ENCODE measurements at places on chromosomes 3 and 15.

GRCh38 chr15:80778964-80779657, at the start of gene CEMIP:
Gene CEMIP (plus strand): TSS chr15:80779370. CDS start chr15:80873880, 94,510 bp downstream.
- DNase-seq = peak; percentile 77

- DNase-seq = peak; percentile 54
Measured at GRCh38 chr15:78880242-78880533, 7.5 kb downstream of the MORF4L1 start.

GRCh38 chr3:167996514-167996913, 99.2 kb downstream of the GOLIM4 start:
- DNase-seq = no peak

DNA sequence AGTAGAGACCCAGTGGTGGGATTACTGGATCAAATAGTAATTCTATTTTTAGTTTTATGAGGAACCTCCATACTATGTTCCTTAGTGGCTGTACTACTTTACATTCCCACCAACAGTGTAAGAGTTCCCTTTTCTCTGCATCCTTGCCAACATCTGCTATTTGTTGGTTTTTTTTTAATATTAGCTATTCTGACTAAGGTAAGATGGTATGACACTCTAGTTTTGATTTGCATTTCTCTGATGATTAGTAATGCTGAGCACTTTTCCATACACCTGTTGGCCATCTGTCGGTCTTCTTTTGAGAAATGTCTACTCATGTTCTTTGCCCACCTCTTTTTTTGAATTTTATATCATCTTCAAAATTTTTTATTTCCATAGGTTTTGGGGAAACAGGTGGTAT, 34.2 kb upstream of the RAP2B start:
- DNase-seq = peak; percentile 23

GRCh38 chr3:185741586-185741985, 83.3 kb downstream of the IGF2BP2 start:
- no peak for DNase-seq

DNA sequence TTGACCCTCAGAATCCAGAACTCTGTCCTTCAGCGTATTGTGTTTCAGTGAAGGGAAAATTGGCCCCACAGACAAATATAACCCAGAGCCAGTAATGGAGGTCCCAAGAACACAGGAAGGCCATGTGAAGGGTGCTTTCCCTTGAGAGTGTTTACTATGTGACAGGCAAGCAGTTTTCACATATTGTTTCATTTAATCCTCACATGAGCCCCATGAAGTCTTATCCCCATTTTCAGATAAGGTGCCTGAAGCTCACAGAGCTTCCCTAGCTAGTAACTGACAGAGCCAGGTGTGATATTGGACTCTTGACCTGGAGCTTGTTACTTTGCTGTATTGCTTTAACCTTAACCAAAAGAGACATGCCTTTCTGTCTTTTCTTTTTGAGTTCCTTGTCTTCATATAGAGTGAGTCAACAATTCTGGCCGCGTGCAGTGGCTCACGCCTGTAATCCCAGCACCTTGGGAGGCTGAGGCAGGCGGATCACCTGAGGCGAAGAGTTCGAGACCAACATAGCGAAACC, 9.4 kb upstream of the DVL3 start:
- DNase-seq = no peak

DNA sequence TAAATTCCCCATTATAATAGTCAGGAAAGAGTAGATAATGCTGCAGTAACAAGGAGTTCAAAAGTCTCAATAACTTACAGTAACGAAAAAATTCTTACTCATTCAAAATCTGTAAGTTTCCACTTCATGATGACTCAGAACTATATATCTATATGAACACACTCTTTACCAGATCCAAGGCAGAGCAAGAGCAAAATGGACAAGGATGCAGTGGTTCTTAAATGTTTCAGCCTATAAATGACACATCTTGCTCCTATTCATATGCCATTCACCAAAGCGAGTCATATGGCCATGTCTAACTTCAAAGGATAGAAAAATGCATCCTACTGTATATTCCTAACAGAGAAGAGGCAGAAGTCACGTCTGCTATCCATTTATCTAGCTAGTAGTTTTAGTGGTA, 787.7 kb downstream of the NAALADL2 start:
- DNase-seq = no peak

GRCh38 chr3:134897391-134898141, 102.5 kb downstream of the EPHB1 start:
- no peak for DNase-seq

DNA sequence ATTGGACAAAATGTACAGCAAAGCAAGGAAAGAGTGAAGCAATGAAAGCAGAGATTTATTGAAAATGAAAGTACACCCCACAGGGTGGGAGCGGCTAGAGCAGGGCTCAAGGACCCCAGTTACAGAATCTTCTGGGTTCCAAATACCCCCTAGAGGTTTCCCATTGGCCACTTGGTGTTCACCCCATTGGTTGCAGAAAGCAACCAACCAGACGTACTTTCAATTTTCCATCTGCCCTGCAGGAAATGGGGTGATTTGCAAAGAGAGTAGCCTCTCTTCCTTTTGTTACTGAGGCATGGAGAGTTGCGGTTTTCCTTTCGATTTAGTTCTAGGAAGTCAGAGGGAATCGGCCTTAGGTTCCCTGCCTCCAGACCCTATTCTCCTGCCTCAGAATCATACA, 2.4 kb downstream of the PML start:
- DNase-seq = peak; percentile 74

- DNase-seq = no peak
Measured at GRCh38 chr3:15347063-15347736, 14.8 kb upstream of the SH3BP5 start.

DNA sequence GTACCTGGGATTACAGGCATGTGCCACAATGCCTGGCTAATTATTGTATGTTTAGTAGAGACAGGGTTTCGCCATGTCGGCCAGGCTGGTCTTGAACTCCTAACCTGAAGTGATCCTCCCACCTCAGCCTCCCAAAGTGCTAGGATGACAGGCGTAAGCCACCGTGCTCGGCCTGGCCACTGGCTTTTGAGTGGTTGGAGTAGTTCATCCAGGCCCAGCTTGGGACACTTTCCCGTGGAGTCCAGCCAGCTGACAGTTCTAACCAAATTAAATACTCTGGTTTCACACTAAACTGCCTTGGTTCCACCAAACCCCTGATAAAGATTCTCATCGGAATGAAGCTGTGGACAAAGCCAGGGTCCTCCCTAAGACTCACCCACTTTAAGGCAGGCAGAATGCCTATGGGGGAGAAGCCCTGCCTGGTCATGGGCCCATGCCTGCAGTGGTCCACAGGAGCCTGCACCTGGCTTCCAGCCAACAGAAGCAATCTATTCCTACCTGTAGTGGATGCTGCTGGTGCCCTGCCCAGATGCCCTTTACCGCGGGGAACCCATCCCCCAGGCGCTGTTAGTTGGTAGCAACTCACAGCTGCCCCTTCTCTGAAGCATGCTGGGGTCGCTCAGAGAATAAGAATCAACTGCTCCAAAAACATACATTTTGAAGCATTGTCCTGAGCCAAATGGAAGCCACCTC, 5.2 kb upstream of the SLC28A1 start:
- no peak for DNase-seq

- DNase-seq = no peak
Measured at GRCh38 chr3:195249858-195250464, 21.0 kb downstream of the XXYLT1 start.

DNA sequence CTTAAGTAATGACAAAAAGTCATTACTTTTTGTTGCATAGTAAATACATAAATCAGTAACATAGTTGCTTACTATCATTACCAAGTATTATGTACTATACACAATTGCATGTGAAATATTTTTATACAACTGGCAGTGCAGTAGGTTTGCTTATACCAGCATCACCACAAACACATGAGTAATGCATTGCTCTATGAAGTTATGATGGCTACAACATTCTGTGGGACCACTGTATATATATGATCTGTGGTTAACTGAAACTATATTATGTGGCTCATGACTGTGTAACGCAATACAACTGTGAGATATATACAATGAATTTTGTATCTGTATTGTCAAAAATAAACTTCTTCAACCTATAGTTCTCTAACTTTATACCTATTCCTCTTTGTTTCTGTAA, 113.7 kb upstream of the RBMS3 start:
- DNase-seq = no peak

GRCh38 chr15:46901001-46901400, 816.3 kb upstream of the SEMA6D start:
- DNase-seq = no peak

DNA sequence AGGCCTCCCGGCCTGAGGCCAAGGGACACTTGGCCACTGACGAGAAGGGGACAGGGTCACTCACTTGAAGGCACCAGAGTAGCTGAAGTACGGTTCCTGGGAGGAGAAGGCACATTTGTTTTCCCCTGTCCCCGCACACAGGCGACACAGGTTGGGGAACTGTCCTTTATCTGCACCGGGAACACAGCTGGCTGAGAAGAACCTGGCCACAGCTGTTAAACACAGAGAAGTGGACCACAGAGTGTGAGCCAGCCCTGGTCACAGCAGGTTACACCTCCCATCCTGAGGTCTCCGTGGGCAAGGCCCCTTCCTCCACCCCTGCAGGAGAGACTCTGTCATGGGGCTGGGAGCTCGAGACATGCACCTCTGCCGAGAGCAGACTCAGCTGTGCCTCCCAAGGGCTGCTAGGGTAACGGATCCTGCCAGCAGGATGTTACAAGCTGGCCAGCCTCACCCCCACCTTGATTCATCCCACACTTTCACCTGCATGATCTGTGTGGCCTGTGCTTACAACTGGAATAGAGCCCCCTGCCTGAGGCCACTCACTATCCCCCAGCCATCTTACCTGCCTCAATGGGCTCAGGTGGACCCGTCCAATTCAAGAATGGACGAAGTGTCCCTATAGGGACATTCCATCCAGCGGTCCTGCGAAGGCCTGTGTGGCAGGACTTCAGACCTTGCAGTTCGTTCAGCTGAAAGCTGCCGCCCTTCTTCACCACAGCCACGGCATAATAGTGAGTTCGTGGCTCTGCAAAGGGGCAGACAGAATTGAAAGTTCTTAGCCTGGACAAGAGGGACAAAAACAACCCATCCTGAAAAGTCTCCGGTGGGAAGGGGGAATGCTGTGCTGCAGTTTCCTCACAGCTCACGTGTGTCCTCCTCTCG, 9.2 kb downstream of the LTF start:
- DNase-seq = no peak

DNA sequence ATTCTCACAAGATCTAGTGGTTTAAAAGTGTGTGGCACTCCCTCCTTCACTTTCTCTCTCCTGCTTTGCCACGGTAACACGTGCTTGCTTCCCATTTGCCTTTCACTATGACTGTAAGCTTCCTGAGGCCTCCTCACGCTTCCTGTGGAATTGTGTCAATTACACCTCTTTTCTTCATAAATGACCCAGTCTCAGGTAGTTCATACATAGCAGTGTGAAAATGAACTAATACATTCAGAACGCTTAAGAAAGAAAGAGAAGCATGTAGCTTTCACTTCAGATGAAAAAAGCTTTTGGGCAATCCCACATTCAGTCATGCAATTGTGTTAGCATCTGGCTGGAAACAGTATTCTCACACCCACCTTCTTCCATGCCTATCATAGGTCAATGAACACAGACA, 24.4 kb downstream of the P3H2 start:
- DNase-seq = no peak

GRCh38 chr3:128343287-128344051, 123.2 kb downstream of the DNAJB8 start:
- peak; percentile 77 for DNase-seq

GRCh38 chr3:186187401-186188275, 78.7 kb upstream of the ETV5 start:
- no peak for DNase-seq

GRCh38 chr3:43181202-43181821, 75.4 kb upstream of the POMGNT2 start:
- no peak for DNase-seq

DNA sequence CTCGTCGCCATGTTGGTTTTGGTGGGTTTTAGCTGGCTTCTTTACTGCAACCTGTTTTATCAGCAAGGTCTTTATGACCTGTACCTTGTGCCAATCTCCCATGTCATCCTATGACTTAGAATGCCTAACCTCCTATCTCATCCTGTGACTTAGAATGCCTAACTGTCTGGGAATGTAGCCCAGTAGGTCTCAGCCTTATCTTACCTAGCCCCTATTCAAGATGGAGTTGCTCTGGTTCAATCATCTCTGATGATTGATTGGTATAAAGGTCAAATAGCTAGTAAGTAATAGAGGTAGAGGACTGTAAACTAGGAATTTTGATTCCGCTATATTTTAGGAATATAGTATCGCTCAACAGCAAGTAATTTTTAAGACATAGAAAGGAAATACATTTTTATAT, 1.3 kb upstream of the ACKR2 start:
- DNase-seq = no peak

GRCh38 chr3:139757448-139758030, 79.8 kb upstream of the NMNAT3 start:
- no peak for DNase-seq

GRCh38 chr3:147518465-147518864, 109.3 kb downstream of the ZIC1 start:
- DNase-seq = no peak

DNA sequence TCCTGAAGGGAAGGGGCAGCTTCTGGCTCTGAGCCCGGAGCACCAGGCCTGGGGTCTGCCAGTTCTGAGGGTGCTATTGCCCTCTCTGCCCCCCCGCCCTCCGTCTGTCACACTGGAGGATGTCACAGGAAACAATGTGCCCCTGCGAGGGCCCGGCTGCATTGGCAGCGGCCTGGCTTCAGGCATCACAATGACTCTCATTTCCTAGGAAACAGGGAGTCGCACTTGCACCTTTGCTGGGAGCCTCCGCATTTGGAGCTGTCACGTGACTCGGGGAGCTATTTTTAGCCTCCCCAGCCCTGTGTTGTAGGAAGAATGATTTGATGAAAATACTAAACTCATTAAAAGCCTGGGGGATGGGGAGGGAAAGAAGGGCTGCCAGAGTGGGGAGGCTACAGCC, 518.9 kb downstream of the SHQ1 start:
- no peak for DNase-seq

- peak; percentile 18 for DNase-seq
Measured at GRCh38 chr15:89406940-89407607, 72.5 kb upstream of the POLG start.

- no peak for DNase-seq
Measured at GRCh38 chr15:35436422-35436821, 109.5 kb downstream of the DPH6 start.

GRCh38 chr3:193815246-193816027, 222.4 kb downstream of the OPA1 start:
- DNase-seq = no peak

DNA sequence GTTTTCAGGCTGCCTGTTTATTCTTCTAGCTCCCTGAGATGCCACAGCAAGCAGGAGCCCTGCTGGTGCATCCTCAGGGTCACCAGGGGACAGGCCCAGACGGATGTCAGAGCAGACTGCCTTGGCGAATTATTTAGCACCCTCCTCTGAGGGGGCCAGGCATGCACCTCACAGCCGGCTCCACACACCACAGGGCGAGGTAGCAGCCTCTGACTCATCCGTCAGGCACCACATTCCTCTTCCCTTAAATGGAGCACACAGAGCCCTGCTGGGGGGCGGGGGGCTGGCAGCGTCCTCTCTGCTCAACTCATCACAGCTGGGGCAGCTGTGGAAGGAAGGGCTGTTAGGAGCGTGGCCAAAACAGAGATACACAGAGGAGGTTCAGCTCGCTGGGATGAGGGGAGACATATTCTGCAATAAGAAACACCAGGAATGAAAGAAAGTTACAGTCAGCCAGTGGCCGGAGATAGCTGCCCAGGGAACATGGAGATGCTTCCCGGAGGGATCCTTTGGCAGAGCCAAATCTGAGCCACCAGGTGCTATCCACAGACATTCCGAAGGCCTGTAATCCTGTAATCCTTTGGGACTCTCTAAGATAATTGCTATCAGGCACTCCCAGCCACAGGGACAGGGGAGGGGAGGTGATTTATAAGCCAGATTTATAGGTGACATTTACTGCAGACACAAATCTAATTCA, 13.9 kb upstream of the PRICKLE2 start:
- peak; percentile 98 for DNase-seq
